Left forelimb (tissue), 1 donor: ENCODE measurements at places on chromosomes 4 and X.

DNA sequence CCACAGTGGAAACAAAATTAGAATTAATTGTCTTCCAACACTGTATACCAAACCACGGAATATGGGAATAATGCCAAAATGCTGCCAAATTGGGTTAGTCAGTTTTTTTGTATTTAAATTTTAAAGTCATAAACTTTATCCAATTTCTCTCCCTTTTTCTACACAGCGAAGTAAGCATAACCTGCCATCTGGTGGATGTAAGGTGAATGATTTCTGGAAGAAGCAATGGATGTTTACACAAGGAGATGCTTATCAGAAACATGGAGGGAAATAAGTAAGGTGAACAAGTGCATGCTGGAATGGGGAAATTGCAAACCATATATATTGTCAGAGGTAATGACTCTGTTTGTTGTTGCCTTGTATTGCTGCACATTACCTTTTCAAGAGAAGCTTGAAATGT, 691.9 kb downstream of the TECRL start:
- no peak for DNase-seq

GRCh38 chrX:134737721-134738369, 79.6 kb upstream of the PLAC1 start:
- DNase-seq = no peak

GRCh38 chrX:155086202-155086840, 15.0 kb downstream of the BRCC3 start:
- DNase-seq = no peak

DNA sequence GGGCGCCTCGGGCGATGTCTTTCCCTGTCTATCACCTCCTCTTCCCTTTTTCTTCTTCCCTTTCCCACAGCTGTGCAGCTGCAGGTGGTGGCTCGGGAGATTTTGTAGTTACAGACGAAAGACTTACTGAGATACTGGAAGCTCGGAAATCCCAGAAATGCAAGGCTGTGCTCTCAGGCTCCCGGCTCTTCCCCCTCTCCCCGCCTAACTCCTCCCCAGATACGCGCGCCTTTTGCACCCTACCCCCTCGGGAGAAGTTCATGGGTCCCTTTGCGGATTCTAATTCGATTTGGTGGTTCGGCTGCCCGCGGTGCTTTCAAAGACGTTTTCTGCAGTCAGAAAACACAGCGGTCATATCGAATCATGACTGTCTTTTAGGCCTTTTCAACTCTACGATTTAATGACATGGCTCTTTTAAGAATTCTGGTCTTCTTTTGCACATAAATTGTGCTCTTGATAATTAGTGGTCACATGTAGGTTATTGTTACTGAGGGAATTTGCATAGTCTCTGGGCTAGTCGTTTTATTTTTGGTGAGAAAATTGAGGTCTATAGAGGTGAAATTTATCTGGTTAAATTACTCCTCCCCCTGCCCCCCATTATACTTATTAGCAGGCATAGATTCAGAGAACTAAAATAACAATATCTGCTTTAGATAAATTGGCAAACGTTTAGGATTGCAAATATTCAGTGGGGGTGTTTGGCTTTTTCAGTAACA, 1.6 kb downstream of the SEPTIN11 start:
- DNase-seq = no peak

DNA sequence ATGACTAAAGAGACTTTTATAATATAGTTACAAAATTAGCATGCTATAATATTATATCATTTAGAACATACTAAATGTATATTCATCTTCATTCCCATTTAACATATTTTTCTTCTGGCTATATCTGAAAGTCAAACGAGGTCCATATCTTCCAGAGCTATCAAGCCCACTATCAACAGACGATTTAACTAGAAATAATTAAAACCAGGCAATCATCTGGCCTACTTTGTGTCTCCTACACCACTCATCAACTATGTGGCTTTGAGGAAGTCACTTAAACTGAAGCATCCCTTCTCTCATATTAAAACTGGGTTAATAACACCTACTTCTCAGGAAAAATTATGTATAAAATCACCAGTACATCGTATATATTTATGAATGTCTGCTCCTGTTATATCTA, 1330.5 kb upstream of the PABPC4L start:
- no peak for DNase-seq

DNA sequence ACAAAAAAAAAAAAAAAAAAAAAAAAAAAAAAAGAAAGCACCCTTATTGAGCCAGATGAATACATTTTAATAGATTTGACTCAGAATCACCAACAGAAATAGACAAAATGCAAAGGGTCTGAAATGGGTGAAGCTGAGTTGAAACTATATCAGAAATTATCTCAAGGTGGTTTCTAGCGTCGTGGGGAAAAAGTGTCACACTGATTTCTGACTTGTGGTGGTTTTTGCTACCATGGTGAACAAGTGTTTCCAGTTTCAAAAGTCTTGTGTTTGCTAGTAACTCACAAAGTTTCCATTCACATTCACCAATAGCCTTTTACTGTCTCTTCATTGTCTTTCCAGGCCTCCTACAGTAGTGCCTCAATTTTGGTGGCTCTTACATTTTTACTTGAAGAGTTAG, 135.5 kb downstream of the ARHGAP24 start:
- no peak for DNase-seq

DNA sequence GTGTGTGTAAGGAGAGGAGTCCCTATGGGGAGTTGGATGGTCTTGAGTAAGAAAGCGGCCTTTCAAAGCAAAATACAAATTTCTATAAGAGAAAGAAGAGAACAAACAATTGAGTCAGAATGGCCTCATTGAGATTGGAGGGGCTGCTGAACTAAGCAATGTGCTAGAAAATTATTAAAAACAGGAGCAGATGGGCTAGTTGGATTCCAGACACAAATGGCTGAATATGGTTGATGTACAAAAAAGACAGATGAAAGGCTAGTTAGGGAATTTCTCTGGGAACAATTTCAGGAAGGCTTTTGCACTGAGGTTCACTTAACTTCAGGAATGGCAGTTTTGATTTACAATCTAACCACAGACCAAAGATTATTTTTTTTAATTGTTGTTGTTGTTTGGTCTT, 1806.8 kb upstream of the TENM3 start:
- DNase-seq = no peak

DNA sequence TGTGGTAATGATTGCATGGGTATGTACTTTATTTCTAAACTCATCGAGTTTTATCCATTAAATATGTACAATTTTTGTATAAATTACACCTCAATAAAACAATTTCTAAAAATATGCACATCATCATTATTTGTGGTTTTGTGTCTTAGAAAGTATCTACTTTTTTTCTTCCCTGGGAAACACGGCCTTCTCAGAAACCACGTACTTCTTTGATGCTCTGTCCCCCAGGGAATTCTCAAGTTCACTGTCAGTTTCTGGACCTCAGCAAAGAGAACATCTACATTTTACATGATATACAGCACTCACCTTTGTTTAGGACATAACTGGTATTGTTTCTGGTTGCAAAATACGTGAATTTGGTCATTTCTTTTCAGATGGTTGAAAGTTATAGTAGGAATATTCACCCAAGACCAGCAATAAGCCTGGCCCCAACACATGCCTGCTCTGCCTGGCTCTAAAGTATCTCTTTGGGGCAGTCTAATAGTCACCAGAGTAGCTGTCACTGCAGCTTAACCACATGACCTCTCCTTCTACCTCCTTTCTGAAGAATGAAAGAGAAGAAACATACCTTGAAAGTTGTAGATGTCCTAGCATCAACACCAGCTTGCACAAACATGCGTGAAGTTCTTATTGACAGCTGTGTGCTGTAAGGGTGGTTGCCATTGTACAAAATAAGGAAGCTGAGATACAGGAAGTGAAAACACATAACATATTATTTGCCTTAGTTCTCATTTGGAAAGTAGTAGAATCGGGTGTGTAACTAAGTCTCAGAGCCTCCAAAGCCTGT, 48.4 kb upstream of the SPANXN4 start:
- DNase-seq = no peak

GRCh38 chr4:9898596-9899305, 117.3 kb downstream of the DRD5 start:
- DNase-seq = no peak

DNA sequence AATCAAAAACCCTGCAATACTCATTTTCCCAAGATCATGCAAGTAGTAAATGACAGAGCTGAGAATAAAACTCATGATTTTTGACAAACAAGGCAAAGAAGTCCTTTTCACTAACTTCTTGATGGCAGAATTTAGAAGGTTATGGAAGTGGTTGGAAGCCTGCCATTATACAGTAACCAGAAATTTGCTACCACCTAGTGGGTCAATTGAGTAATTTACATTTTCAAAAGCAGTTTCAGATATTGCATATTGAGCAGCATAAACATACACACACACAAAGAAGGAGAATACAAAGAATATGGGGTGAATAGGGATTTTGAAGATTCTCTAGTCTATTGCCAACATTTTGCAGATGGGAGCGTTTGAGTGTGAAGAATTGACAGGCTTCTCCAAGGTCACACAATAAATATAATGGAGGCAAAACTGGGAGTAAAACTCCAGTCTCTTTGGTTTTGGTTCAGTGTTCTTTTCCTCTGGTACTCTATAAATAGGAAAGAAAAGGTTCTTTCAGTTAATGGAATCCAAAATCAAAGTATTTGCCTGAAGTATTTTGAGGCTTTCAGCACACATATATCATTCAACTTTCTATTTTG, 70.2 kb downstream of the GC start:
- DNase-seq = no peak

DNA sequence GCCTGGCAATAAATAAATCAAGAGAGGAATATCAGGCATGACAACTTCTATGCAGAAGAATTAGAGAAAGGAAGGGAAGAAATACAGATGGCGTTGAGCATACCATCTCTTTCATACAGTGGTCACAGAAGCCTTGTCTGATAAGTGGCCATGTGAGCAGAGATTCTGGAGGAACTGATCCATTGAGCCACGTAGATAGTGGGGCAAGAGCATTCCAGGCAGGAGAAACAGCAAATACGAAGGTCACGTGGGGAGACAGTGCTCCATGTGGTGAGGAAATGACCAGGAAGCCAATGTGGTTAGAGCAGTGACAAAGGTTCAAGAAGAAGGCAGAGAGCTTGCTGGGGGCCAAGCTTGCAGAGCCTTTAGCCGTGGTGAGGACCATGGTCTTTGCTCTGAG, 226.7 kb upstream of the NOCT start:
- no peak for DNase-seq
